Stimulated activated CD4-positive, alpha-beta T cell treated with anti-CD3 and anti-CD28 coated beads, Interleukin-15, amount 100 ng/mL, for 1 hour (primary cell): ENCODE measurements at places on chromosomes 12 and 14.

DNA sequence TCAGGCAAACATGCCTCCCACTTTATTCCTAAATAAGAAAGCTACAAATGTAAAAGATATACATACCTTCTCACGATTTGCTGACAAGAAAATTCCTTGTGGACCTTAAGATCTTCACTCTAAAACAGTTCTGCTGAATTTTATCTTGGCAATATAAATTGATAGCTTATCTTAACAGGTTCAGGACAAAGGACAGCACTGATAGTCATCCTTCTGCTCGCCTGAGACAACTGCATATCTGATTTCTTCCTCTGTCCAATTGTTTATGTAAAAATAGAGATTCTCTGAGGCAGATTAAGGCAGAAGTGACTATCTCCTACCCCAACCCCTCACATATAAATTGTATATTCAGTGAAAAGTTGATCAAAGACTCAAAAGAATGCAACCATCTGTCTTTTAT lies 44.9 kb downstream of the CAPZA3 start:
- no peak for DNase-seq

DNA sequence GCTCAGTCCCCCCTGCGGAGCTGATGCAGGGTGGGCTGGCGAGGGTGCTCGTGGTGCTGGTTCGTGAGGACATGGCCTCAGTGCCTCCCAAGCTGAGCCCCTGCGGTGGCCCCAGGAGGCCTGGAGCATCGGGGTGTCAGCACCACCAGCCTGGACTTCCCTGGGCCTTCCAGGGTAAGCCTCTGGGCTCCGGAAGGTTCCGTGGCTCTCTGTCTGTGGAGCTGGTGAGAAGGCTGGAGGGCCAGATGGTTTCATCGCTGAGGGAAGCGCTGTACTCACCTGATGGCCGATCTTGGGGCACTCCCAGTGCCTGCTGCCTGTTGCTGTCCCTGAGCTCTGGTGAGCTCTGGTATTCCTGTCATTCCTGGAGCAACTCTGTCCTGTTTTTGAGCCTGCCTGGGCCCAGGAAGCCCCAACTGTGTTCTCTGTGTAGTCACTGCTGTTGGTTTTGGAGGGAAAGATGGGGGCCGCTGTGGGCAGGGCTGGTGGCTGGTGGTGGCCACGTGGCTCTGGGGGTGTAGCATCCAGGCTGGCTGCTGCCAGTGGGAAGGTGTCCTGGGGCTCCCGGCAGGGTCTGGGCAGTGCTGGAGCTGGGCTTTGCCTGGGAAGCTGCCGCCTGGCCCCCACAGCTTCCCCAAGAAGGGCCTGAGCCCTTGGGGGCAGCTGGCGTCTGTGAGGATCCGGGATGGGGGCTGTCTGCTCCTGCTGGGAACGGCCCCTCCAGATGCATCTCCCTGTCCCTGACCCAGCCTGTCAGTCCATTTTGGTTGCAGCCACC lies 18.3 kb downstream of the MTA1 start:
- DNase-seq, result no peak

GRCh38 chr12:89080793-89081465 lies 271.4 kb downstream of the DUSP6 start:
- DNase-seq, result no peak

DNA sequence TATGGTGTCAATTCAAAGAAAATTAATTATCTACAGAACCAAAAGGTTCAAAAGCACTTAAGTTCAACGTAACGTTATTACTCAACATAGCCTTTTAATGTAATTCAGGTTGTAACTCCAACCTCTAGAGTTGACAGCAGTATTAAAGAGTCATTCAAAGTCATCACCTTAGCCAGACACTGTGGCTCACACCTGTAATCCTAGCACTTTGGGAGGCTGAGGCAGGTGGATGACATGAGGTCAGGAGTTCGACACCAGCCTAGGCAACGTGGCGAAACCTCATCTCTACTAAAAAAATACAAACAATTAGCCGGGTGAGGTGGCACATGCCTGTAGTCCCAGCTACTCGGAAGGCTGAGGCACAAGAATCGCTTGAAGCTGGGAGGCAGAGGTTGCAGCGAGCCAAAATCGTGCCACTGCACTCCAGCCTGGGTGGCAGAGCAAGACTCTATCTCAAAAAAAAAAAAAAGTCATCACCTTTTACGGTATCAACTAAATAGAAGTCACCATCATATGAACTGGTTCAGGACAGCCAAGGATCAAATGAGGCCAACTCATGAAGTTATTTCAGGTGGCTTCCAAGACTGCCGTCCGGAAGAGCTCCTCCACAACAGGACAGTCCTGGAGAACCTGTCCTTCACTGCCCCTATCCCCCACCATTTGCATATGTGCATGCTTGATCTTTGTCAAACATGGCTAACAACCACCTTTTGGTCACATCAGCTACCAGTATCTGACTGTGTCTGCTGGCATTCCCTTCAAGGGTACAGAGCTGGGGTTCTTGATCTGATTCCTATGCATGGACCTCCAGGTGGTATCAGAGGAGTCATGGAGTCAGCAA lies 4.2 kb downstream of the PPTC7 start:
- no peak for DNase-seq

GRCh38 chr12:32494656-32495055 lies 95.3 kb downstream of the FGD4 start:
- no peak for DNase-seq

DNA sequence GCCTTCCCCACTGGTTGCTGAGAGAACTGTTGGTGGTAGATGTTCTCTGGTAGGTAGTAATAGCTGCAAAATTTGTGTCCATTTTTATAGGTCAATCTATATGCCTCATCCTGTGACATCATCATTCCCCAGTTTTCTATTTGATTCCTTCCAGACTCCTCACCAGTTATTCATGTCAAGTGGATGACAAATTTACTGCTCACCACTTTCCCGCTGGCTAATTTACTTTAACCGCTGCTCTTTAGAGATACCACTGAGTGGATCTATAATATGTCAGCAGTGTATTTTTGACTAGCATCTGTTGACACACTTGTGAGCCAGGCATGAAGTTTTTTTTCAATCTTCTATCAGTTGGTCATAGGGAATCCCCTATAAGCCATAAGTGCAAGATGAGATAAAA lies 24.6 kb downstream of the GPR65 start:
- DNase-seq, result no peak

GRCh38 chr14:62125793-62126192 lies 363.6 kb downstream of the SNAPC1 start:
- no peak for DNase-seq

DNA sequence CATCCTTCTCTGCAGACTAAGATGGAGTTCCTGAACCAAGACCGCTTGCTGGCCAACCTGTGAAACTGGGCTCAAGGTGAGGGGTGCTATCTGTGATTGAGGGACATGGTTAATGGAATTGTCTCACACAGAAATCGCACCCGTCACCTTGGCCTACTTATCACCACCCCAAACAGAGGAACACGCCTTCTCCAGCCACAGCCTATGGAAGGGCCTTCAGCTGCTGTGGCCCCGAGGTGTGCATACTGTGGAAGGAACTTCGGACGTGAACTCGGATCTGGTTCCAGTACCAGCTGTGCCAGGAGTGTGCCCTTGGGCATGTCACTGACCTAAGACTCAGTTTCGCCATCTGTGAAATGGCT lies 44.4 kb downstream of the EVL start:
- no peak for DNase-seq

GRCh38 chr14:56555921-56556570 lies 23.6 kb upstream of the TMEM260 start:
- DNase-seq, result no peak

DNA sequence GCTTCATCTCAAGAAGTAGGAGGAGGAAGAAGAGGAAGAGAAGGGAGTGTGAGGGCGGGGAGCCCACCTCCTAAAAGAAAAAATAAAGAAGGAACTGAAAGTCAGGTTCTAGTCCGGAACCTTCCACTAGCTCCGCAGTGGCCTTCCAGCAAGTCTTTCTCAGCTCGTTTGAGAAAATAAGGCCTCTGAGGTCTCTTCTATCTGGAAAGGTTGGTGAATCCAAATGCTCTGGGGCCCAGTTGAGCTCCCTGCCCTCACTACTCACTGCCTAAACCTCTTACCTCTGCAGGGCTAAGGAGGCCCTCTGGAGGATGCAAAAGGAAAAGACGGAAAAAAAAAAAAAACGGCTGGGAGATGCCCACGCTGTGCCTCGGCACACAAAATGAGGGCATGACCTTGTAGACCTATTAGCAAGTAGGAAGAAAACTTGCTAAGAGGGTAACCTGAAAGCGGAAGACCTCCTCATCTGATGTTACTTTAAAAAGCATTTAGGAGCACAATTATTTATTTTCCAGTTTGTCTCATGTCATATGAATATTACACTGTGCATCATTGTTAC lies 35.9 kb downstream of the FBLN5 start:
- DNase-seq, result no peak

- DNase-seq, result no peak
Observed at GRCh38 chr14:64685371-64686281, 18.6 kb upstream of the PLEKHG3 start.

DNA sequence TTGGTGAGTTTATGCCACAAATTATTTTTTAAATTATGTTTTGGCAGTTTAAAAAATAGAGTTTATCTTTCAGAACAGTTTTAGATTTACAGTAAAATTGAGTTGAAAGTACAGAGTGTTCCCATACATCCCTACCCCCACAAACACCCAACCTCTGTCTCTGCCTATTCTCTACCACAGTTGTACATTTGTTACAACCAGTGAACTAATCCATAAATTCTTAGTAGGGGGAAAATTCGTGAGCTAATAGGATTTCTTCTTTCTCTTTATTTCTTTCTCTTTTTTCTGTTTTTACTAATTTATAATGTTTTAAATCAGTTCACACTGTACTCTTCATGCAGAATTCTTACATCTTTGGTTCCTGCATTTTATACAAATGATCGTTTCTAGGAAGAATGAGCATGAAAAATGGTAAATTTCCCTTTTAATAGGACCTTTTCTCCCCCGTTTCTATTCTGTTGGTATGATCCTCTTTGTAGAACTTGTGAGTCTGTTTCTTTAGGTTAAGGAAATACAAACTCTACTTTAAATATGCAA lies 56.7 kb downstream of the MIPOL1 start:
- no peak for DNase-seq

GRCh38 chr14:103734081-103734888 lies 18.7 kb downstream of the ZFYVE21 start:
- DNase-seq, result no peak

DNA sequence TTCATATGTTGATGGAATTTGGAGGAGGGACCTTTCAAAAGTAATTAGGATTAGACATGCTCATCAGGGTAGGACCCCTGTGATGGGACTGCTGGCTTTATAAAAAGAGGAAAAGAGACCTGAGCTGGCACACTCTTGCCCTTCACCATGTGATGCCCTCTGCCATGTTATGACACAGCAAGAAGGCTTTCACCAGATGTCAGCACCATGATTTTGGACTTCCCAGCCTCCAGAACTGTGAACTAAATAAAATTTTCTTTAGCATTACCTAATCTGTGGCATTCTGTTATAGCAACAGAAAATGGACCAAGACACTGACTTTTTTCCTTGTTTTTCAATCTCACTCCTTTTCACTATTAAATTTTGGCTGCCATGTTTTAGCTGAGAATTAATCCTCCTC lies 105.0 kb upstream of the TMPO start:
- DNase-seq, result no peak

DNA sequence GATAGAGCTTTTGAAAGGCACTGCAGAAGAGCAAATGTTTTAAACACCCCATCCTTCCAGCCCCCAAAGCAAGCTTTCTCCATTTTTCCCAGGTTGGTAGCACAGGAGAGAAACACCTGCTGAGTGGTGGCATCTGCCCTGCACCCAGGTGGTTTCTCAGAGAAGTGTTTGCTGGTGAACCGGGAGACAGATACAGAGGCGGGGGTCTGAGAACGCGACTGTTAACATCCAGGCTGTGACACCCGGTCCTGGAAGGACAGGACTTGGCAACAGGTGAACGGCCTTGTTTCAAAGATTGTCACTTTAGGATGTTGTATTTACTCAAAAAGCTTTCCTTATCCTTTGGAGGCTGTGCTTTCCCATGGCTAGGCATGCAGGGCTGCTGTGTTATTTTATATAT lies 18.5 kb downstream of the MMAB start:
- no peak for DNase-seq

GRCh38 chr12:67449591-67450052 lies 180.5 kb downstream of the CAND1 start:
- no peak for DNase-seq

DNA sequence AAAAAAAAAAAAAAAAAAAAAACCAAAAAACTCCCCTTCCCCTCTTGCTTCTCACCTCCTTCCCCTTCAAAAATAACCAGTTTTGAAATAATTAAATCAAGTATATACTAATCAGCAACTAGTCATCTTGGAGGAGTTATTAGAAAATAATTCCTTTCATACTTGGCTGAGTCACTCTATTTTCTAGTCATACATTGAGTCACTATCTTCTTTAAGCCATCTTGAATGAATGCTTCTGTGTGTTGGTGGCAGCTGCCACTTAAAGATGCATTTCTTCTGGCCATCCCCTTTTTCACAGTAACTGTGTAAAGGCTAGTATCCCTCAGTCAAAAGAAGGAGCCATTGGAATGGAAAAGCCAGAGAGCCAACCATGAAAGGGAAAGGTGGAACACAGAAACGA lies 84.2 kb upstream of the TMEM263 start:
- no peak for DNase-seq

GRCh38 chr12:113333877-113334785 lies 778 bp downstream of the SLC8B1 start:
- DNase-seq, result no peak

DNA sequence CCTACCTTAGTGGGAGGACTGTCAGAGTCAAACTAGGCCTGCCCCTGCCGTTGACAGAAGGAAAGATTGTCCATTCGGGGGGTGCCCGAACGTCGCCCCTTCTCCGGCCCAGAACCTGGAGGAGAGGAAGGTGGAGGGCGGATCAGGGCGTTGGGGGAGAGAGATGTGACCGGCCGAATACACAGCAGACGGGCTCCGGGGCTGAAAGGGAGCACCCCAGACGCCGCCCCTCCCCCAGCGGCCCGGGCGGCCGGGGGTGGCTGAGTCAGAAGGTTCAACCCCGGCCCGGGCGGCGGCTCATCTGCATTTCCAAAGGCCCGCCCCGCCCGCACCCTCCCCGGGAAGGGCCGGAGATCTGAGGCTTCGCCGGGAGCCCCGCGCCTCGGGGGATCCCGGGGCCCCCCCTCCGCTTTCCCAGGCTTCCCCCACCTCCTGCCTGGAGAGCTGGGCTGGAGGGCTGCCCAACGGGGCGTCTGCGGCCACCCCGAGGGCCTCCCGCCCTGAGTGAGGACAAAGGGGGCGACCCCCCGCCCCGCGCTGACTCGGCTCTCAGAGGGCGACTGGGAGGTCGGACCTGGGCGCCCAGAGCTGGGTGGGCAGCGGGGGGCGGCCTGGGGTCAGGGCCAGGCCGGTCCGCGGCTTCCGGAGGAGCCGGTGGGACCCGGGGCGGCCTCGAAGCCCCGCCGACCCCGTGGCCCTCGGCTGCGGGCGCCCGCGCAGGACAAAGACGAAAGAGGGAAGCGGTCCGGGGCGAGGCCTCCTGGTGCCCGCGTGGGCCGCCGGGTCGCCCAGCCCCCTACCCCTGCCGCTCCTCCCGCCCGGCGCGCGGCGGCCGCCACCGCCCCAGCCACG lies 3.7 kb upstream of the SETD1B start:
- DNase-seq, result peak; percentile 81

GRCh38 chr12:47942614-47943225 lies 20.7 kb upstream of the TMEM106C start:
- no peak for DNase-seq
